ENCODE measurements at places on chromosomes 11 and 22.

DNA sequence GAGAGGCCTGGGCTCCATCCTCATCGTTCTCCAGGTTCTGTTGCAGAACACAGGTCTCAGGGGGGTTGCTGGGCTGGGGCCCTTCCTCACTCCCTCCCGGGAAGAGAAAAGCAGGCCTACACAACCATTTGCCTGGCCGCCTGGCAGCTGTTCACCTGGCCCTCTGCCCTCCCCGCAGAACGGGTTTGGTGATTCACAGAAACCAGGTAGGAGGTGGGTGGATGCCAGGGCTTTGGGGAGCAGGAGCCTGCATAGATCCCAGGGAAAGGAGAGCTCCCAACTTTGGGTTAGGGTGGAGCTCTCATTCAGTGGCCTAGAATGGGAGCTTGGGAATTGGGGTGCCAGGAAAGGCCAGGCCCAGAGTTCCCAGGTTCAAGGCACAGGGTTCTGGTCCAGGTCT is 995 bp downstream of the TMEM134 start:
- no peak for DNase-seq

DNA sequence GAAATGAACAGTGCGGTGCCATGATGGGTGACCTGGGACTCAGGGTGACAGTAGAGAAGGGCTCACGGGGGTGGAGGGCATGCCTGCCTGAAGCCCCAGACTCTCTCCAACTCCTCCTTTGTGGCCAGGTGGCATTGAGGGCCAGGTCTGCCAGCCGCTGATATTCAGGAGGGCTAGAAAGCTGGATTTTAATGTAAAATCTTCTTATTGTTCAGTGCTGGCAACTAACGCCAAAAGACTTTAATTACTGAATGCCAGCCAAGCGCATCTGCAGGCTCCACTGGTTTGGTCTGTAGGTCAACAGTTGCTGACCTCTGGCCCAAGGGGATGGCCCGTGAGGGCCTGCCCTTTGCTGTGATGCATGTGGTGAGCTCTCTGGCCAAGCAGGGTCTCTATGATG is 10.3 kb downstream of the MRGPRG start:
- DNase-seq: no peak

DNA sequence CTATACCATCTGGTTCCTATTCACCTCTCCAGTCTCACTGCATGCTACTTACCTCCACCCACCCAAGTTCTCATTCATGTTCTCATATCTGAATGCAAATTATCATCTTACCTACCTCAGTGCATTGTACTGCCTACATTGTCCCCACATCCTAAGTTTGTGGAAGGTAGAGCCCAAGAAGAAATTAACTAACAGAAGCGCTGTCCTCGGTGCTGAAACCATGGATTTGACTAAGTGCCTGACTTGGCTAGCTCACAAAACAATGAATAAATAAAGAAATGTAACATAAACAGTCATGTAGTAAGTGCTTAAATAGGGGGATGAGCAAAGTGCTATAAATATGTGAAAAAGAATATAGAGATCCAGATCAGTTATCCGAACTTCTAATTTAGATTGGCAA is 63.2 kb downstream of the GRIA4 start:
- DNase-seq: no peak

DNA sequence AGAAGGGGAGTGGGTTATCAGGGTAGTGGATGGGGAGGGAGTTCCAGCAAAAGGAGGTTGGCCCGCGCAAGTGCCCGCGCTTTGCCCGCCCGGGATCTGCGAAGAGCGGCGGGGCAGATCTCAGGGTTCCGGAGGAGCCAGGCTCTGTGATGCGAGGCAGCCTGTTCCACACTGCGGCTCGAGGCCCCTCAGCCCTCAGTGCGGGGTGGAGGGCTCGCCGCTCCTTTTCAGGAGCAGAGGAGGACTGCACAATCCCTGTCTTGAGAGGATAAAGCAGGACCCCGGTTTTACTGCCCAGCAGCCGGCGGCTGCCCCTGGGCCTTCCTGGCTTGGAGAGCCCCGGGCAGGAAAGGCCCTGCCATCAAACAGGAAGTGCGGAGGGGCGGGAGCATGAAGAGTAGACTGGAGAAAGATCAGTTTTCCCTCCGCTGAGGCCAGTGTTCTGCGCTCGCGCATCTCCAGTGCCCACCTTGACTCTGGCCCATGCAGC is 6.2 kb downstream of the SLC6A5 start:
- no peak for DNase-seq

DNA sequence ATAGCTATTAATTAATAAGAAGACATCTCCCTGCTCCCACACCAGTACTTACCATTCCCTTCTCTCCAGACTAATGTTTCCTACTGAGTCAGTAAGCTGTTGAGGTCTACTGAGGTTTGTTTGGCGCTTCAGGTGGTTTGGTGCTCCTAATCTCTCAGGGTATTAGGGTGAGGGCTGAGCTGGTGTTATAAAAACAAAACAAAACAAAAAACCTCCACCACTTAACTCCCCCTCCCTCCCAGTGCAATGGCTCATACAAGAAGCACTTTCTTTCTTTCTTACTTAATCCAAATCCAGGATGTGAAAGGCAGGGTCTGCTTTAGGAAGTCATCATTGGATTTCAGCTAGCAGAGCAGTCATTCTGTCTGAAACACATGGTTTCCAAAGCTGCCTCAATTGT is 15.3 kb downstream of the CSTPP1 start:
- no peak for DNase-seq

- no peak for DNase-seq
Measured at GRCh38 chr11:69483691-69484426, 2.4 kb downstream of the LINC01488 start.

GRCh38 chr11:71322861-71323582 is 70.6 kb upstream of the SHANK2 start:
- no peak for DNase-seq

- no peak for DNase-seq
Measured at GRCh38 chr22:44669561-44669976, 32.4 kb upstream of the PRR5 start.

DNA sequence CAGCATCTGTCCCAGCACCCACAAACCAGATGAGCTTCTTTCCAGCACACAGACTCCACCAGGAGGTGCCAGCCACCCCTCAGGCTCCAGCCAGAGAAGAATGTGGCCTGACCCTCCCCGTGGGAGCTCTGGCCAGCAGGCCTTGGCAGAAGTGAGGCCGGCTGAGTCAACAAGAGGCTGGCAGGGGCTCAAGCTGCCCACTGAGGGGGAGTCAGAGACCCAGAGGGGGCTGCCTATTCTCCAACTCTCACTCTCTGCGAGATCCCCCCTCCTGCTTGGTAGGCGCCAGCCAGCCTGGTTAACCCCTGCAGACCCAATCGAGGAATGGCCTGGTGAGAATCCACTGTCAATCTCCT is 10.6 kb upstream of the CDC42EP1 start:
- no peak for DNase-seq

DNA sequence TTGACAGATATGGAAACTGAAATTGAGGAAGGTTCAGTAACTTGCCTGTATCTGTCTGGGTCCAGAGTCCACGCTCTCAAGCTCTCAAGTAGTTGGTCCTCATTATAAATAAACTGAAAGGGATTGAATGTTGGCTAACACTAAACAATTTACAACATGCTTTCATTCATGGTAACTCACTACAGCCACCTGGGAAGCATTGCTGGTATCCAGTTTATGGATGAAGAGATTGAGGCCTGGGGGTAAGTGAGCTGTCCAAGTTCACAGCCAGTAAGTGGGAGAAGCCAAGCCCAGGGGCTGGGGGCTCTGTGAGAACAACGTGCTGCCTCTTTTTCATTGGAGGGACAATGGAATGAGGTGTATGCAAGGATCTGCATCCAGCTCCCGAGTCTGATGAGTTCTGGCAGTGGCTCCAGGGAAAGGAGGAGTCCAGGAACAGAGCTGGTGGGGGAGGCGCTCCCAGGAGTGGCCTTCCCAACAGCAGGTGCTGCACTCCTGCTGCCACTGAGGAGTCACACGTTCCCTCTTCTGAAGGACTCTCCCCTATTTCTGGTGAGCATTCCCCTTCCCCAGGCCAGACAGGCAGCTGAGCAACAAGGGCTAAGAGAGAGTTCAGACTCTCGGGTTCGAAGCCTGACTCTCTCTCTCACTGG is 175.8 kb downstream of the CSNK2A3 start:
- no peak for DNase-seq

GRCh38 chr11:47233051-47233450 is 15.6 kb downstream of the ACP2 start:
- DNase-seq: no peak

DNA sequence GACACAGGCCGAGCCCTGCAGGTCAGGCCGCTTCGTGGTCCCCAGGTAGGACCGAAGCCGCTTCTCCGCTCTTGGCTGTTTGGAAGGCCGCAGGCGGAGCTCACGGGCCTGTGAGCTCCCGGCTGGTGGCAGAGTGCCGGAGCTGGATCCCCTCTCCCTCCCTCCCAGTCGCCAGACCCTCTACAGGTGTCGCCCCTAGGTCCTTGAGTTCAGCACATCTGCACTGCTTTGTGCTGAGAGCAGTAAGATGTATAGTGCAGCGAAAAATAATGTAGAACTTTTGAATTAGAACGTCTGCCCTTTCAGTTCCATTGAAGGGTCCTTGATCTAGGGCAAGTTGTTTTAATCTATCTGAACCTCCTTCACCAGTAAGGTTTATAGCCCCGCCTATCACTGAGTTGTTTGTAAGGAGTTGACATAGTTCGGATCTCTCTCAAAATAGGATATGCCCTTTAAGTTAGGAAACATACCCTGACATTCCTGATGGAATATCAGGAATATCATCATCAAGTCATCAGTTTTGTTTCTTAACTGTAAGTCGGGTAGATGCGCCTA is 419 bp downstream of the ANKRD49 start:
- no peak for DNase-seq

DNA sequence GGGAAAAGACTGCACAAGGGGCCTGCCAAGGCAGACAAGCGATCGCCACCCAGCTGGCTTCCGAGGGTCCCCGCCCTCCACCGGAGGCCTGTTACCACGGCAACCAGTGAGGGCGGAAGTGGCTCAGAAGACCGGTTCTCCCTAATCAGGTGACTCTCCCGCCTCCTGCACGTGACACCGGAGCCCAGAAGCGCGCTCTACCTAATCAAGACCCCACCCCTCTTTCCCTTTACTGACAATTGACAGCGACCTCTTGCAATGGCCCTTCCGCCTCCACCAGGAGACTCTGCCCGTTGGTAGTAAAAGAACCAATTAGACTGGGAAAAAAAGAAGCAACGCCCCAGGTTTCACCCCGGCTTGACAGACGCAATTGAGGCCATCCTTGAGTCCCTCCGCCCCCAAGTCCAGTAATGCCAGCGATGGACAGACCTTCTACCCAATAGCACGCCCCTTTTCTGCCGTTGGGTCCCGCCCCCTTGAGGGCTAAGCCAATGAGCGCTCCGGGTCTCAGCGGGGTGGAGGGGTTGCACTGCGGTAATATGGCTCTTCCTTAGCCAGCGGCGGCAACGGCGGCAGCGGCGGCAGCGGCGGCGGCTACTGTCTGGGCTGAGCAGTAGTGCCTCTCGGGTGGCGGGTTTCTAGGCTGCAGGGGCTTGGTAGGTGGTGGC is at the start of gene UVRAG:
Gene UVRAG (plus strand): TSS at position 534 of the 668 bp plus-strand sequence. CDS start 198 bp downstream, outside the sequence.
- DNase-seq: peak; percentile 97

DNA sequence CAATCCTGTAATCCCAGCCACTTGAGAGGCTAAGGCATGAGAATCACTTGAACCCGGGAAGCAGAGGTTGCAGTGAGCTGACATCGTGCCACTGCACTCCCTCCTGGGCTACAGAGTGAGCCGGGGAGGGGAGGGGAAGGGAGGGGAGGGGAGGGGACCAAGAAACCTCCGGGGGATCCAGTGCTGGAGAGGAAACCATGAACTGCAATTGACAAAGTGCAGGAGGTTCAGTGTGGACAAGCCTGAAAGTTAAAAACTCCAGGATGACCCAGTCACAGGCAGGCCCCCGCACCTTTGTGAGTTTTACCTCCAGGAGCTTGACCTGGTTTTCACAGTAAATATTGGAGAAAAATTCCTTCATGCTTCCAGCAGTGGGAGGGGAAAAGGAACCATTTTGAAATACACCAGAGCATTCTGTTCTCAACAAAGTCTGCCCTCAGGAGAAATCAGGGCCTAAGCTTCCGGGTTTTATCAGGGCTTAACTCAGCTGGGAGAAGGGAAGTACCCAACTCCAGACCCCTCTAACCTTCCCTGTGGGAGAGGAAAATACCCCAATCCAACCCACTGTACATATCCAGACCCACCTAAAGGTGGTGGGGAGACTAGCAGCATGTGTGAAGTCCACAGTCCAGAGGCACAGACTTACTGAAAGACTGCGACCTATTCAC is 15.5 kb upstream of the ZFTA start:
- DNase-seq: no peak

DNA sequence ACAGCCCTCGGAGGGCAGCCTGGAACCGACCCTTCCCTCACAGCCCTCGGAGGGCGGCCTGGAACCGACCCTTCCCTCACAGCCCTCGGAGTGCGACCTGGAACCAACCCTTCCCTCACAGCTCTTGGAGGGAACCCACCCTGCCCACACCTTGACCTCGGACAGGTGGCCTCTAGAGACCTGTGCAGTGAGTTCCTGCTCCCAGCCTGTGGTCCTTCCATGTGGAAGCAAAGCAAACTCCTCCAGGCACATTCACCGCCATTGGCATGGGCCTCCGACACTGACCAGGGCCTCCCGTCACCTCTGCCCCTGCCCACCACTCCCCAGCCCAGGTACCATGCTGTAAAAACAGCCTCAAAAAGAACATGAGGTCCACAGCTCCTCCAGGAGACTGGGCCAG is 272.1 kb downstream of the BRD1 start:
- DNase-seq: no peak

GRCh38 chr11:65419772-65420481 is 2.7 kb upstream of the NEAT1 start:
- peak; percentile 82 for DNase-seq

DNA sequence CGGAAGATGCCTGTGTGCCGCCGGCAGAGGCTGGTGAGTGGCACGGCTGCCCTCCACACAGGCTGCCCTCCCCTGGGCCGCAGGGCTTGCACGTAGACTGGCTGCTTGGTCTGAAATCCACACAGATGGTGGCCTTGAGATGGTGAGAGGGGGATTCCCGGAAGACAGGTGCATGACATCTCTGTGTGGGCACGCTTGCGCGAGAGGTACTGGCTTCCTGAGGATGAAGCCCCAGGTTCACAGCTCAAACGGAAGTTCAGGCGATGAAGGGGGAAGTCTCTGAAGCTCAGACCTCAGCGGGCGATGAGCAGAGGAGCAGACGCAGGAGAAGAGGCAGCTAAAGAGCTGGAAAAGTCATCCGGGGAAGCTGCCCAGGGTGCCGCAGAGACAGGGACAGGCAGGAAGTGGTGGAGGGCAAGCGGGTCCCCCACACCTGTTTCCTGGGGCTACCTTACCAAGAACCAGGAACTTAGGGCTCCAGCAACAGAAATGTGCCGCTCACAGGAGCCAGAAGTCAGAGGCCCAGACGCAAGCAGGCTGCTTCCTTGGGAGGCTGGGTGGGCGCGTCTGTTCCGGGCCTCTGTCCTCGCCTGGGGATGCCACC is 7.2 kb downstream of the CRELD2 start:
- DNase-seq: peak; percentile 82

DNA sequence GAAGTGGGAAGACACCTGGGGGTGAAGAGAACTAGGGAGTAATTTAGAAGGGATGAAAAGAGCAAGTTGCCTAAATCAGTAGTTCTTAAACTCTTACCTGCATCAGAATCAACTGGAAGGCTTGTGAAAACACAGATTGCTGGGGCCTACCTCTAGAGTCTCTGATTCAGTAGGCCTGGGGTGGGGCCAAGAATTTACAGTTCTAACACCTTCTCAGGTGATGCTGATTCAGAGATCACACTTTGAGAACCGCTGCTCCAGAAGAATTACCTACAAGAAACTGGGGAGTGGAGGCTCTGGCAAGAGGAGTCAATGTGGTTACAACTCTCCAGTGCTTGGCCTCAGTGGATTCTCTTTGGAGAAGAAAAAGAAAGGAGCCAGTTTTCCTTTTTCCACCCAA is 128.7 kb downstream of the C11orf58 start:
- DNase-seq: no peak
